ENCODE measurements at places on chromosomes 7 and 10.

DNA sequence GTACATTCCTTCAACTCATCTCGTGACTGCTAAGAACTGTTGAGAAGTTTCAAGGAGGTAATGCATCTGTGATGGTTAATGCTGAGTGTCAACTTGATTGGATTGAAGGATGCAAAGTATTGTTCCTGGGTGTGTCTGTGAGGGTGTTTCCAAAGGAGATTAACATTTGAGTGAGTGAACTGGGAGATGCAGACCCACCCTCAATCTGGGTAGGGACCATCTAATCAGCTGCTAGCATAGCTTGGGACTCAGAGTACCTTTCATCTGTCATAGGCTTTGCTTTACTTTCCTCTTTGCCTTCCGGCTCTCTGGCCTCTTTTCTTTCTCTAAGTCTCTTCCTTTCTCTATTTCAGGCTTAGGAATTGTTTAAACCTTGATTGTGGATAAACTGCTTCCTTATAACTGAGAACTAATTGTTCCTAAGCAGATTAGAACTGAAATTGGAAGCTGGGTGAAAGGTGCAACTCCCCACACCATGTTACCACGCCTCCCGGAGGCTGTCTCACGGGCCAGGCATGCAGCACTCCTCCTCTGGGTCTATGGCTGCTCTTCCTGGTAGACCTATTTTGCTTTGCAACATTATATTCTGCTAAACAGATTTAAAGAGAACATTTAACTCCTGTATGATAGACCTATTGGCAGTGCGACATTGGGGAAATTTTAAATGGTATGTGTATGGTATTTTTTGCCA lies 298.2 kb downstream of the CCSER2 start:
- DNase-seq = no peak

DNA sequence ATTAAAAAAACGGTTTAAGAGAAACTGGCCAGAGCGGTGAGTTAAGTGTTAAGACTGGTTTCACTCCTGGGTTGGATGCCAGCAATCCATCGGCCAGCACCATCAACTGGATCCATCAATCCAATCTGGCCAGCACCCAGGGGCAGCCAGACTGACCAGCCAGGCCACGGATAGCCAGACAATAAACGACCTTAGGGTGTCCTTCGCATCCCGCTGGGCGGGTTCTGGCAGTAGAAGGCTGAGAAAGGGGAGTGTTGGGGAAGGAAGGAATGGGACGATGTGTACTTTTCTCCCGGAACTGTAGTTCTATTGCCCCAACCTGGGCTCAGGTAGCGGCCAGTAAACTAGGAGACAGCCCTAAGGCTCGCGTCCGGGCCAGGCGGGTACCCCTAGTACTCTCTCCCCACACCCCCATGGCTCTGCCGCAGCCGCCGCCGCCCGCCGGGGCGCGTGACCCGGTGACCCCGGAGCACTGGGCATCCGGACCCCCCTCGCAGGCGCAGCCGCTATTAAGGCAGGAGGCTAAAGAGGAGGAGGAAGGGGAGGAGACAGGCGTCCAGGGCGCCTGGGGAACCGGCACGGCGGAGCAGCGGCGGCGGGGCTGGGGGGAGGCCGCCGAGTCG lies at the start of gene CASD1:
TSS of gene CASD1 (plus strand) at position 546 of the 623 bp plus-strand sequence. CDS start 276 bp downstream, outside the sequence.
- no peak for DNase-seq

DNA sequence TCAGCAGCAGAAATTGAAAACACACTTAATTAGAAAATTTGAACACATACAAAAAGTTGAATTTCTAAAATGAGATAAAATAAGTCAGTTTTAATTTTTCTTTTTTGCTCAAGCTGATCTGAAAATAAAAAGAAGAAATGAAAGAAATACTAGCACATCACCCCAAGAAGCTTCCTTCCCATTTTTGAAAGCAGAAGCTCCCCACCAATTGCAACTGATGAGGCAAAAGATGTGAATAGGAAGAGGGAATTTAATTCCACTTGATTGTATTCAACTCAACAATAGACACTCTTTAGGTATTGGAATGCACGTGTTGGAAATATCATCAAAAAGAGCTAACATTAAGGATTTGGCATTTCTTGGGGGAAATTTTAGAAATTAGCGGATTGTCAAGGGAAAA lies 175.8 kb downstream of the TRIL start:
- DNase-seq = no peak

GRCh38 chr10:75197906-75198305 lies 12.7 kb upstream of the VDAC2 start:
- DNase-seq = no peak

- no peak for DNase-seq
Measured at GRCh38 chr10:109996225-109996624, 11.6 kb upstream of the ADD3 start.

DNA sequence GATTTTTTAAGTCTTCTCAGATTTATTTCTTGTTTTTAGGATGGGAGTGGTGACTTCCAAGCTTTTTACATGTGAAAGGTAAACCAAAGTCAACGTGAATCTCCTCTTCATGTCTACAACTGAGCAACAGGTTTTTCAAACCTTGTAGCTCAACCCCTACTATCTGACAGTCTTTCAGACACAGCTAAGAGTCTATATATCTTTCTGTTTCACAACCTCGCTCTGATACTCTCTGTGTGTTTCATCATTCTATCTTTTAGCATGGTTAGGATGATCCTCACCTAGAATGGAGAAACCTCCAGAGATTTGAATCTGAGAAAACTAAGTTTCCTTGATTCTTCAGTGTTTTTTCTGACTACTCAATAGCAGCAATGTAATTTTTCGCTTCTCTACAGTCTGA lies 96.1 kb downstream of the EPDR1 start:
- no peak for DNase-seq

DNA sequence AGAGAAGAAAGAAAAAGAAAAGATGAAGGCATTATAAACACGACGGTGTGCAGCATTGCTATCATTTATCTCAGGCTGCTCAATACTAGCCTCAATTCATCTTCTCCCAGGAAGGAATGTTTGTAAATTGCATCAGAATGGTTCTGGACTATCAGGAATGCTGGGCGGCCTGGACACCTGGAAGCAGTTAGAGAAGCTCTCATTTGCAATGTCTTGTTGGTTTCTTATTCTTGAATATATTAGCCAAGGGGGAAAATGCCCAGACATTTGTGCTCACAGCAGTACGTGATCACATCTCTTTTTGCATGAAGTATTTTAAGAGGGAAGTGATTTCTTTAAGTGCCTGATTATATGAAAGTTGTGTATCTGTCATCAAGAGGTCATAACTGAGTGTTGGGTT lies 85.6 kb upstream of the IMMP2L start:
- DNase-seq = no peak

DNA sequence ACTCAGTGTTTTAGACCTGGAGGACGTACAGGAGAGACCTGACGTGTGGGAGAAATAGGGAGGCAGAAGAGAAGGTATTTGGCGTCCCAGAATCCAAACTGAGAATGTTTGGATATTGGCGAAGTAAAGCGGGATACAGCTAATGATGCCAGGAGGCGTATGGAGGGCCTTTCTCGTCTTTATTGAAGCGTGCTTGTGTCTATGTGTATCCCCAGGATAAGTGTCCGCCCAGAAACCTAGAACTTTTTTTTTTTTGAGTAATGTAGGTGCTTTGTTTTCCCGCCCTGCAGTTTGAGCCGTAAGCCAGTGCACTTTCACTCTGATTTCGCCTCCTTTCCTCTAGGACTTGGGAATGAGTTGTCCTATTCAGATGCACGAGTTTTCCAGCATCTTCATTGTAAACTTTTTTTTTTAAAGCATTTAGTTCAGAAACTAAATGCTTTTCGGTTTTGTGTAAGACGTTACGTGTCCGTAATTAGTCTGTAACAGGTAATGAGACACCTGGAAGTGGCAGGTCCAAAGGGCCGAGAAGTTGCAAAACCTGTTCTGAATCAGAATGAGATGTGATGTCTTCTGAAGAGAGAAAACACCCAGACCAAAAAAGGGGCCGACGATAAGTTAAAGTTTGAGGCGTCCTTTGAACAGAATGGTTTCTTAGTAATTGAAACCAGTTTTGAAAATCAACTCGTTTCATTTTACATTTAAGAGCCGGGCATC lies 746 bp downstream of the ARL5B start:
- DNase-seq = peak; percentile 3

- DNase-seq = peak; percentile 57
Measured at GRCh38 chr10:119784340-119785067, 58.7 kb downstream of the INPP5F start.

- DNase-seq = no peak
Measured at GRCh38 chr10:14438576-14438975, 107.9 kb upstream of the FRMD4A start.

DNA sequence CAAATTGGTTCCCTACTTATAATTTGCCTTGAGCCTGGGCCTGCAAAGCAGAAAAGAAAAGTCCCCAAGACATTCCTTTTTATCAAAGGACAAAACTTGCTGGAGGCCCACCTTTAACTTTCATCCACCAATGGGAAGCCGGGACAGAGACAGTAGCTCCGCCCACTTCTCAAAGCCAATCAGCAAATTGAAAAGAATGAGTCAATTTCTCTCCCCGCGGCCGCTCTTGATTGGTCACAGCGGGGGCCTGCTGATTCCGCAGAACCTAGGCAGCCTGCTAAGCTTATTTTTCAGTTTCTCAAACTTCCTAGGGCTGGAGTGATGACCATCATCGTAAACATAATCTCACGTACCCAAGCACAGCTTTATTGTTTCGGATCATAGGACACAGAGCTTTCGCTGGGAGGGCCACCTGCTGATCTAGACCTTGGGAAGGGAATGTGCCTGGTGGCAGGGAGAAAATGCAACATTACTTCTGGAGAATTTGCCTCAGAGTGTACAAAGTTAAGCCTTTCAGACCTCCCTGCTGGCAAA lies at the start of gene SLC13A4:
TSS of gene SLC13A4 (minus strand) at position 51 of the 534 bp plus-strand sequence. CDS start 690 bp downstream, outside the sequence.
- DNase-seq = peak; percentile 57

- no peak for DNase-seq
Measured at GRCh38 chr7:77734659-77735421, 38.6 kb downstream of the RSBN1L start.

- peak; percentile 41 for DNase-seq
Measured at GRCh38 chr10:101716891-101717659, 22.1 kb upstream of the FBXW4 start.

- DNase-seq = no peak
Measured at GRCh38 chr7:55558962-55559920, 13.1 kb downstream of the VOPP1 start.

DNA sequence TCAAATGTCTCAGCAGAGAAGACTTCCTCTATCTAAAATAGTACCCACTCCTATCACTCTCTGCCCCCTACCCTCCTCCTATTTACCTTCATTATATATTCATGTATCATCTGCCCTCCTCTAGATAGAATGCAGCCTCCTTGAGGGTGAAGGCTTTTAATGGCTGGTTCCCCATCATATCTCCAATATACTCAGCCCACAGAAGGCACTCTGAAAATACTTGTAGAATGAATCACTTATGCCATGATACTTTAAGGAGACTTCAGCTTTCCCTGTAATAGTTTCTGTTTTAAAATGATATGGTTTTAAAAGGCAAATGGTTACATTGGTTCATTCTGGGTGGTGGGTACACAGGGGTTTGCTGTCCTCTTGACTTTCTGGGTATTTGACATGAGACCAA lies 25.3 kb downstream of the GFRA1 start:
- DNase-seq = no peak

GRCh38 chr10:30999070-30999712 lies 32.5 kb downstream of the ZNF438 start:
- DNase-seq = no peak

DNA sequence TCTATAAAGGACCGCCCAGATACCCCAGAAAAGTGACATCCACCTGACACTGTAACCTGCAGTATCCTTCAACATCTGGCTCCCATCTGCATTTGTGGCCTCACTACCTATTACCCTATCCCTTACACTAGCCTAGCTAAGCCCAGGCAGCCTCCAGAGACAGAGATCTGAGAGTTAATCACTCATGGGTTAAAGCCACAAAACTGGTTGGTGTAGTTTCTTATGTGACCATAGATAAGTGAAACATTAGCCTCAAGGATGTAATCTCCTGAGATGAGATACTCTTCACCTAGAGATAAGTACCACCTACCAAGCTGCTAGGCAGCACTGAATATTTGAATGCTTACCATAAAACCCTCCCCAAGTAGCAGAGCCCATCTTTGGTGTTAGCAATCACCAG lies 35.4 kb downstream of the CTTNBP2 start:
- DNase-seq = no peak

- DNase-seq = no peak
Measured at GRCh38 chr10:50558371-50558770, 65.4 kb downstream of the SGMS1 start.

DNA sequence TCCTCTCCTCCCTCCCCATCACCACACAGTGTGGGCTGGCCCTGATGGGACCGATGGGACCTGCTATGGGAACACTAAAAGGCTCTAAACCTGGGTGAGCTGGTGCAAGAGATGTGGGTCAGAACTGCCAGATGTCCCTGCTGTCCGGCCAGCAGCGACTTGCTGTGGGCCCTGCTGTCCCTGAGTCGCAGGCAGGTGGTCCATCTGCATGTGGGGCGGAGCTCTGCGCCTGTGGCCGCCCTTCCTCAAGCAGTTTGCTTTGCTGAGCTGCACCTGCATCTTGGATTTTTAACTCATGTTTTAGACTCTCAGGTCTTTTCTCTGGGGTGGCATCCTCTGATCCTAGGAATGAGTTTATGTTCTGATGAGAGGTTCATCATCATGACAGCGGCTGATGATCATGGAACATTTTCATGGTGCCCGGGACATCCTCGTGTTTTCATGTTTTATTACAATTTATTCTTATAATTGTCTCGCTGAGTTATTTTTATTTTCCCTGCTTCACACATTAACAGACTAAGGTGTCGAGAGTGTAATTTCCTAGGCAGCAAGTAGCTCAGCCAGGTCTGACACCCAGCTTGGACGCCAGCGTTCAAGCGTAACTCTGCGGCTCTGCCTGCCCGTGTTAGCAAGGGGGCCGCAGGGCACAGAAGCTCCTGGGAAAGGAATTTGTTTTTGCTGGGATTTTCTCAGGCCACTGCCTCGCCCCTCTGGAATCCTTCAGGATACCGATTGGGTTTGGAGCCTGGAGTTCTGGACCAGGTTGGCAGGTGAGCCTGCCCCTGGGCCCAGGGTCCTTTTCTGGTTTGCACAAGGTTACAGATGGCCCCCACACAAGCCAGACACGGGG lies 615.2 kb upstream of the FOXK1 start:
- DNase-seq = no peak

- peak; percentile 56 for DNase-seq
Measured at GRCh38 chr7:22934473-22935065, 79.4 kb downstream of the HYCC1 start.

DNA sequence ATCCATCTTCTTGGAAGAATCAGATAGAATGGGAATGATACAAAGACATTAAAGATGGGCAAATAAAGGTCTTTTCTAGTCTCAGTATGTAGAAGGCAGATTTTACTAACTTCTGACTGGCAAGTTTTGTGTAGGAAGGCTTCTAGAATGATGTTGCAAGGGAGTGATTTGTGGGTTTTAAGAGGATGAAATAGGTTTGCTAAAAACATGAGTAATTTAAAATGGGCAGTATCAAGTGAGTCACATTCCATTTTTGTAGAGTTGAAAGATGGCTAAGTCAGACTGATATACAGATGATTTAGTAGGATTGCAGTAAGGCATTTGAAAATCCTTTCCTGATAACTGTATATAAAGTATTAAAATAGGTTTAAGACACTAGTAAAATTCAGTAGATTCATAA lies 777.4 kb downstream of the SORCS1 start:
- DNase-seq = no peak
